ENCODE measurements at places on chromosomes 1 and 21.

DNA sequence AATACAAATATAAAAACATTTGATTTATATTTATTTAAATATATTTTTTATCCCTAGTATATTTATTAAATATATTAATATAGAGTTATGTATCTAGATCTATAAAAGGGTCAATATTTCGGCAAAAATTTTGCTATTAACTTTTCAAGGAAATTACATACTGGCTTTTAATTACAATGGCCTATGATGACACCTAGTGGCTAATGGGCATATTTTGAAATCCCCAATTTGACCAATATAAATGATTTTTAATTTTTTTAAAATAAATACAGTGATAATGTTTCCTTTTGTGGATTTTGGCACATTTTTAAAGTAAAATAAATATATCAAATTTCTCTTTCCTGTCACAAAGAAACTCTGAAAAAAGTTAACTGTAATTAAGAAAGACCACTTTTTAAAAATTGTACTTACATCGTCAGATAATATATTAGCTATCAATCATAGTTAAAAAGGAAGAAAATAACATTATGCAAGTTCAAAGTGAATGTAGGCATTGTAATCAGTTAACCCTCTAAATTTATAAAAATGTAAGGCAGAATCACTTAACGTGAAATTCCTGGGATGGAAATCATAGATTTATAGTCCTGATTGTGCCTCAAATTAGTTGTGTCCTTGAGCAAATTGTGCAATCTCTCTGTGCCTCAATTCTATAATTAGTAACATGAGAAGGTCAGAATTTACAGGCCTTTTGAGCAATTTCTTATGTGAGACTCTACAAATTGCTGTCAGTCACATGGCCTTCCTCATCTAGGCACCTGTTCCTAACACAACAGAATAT, 25.6 kb upstream of the RGS13 start:
- DNase-seq, result peak; percentile 40

DNA sequence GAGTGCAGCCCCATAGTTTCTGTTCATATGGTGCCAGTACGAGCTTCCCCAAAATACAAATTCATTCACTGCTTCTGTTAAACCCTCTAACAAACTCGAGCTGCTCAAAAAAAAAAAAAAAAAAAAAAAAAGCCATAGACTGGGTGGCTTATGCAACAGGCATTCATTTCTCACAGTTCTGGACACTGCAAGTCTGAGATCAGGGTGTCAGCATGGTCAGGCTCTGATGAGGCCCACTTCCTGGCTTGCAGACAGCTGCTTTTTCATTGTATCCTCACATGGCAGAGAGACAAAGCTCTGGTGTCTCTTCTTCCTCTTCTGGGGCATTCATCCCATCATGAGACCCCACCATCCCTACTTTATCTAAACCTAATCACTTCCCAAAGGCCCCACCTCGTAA, 121.6 kb downstream of the PTBP2 start:
- DNase-seq, result no peak

- DNase-seq, result no peak
Observed at GRCh38 chr1:30378991-30379581, 344.3 kb downstream of the MATN1 start.

DNA sequence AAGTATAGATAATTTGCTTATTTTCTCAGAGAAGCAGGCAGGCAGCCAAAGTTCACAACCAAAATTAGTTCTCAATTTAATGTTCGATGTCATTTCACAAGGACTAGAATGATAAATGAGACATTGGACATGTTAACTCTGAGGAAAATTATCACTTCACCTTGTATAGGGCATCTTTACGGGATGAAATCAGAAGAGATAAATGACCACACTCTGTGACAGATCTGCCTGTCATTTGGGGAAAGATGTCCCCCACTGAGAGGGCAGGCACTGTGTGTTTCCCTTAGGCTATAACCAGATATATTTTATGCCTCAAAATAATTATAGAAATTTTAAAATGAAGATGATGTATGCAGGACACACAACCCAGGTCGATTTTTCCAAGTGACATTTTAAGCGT, 642.9 kb downstream of the BRINP3 start:
- DNase-seq, result no peak

- DNase-seq, result no peak
Observed at GRCh38 chr1:206713910-206714312, 29.2 kb downstream of the MAPKAPK2 start.

DNA sequence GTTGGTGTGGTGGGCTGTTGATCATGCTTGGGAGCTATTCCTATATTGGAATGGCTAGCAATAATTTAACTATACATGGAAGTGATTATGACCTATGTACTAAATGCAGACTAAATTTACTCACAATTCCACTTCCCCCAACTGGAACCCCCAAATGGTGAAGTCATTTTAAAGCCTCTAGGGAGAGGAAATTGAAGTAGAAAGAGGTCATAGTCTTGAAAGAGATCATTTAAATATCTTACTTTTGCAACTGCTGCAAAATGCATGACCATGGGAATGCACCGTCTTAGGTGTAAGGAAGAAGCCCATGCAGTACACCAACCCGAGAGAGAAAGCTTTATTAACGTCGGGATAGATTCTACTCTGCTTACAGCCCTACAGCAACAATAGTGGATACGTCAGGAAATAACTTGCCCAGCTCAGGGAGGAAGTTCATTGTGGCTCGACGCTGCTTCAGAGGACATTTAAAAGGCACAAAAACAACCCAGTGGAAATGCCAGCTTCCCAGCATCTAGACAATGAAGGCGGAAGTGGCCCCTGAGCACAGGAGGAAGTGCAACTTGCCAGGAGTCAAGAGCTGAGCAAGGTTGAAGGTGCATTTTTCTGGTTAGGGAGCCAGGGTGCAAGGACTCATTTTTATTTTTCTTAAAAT, 26.5 kb downstream of the CYYR1 start:
- DNase-seq, result no peak

GRCh38 chr1:186518395-186518794, 57.5 kb upstream of the PDC start:
- no peak for DNase-seq

DNA sequence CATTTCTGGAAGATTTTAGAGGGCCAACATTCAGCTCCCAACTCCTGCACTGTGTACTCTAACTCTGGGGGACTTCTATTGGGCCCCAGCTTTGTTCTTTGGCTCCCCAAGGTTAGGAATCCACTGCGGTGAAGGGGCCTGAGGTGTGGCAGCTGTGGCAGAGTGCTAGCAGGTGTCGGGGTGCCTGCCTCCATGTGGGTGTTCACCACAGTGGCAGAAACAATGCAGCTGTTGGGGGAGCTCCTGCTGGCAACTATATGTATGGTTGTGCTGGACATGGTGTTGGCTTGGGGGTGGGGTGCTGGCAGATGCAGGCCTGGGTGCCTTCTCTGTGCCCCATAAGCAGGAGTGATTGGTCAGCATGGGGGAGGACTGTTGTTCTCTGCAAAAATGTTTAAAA, 95.5 kb downstream of the ST6GALNAC3 start:
- DNase-seq, result no peak

DNA sequence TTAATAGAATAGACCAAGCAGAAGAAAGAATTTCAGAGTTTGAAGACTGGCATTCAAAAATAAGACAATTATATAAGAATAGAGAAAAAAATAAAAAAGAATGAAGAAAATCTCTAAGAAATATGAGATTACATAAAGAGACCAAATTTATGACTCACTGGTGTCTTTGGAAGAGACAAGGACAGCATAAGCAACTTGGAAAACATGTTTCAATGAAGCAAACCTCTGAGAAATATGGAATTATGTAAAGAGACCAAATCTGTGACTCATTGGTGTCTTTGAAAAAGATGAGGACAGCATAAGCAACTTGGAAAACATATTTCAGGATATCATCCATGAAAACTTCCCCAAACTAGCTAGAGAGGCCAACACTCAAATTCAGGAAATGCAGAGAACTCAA, 60.4 kb upstream of the LYPLAL1 start:
- no peak for DNase-seq

- no peak for DNase-seq
Observed at GRCh38 chr1:61334718-61335589, 252.6 kb downstream of the NFIA start.

GRCh38 chr21:45537111-45537745, 5.0 kb downstream of the SLC19A1 start:
- DNase-seq, result no peak

DNA sequence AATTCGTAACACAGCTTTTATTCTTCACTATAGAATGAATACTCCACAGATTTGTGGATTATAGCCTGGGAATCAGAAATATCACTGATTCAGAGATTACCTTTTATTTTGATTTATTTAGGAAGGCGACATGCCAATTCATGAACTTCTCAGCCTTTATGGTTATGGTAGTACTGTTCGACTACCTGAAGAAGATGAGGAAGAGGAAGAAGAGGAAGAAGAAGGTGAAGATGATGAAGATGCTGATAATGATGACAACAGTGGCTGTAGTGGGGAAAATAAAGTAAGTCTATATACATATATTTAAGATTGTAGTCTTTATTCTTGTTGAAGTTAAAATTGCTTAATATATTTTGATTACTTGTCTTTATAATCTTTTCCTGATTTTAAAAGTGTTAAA, 33.1 kb downstream of the MIER1 start:
- DNase-seq, result no peak

- DNase-seq, result no peak
Observed at GRCh38 chr1:64215576-64215975, 12.2 kb downstream of the UBE2U start.

GRCh38 chr1:39407510-39407895, 83.9 kb upstream of the BMP8A start:
- DNase-seq, result no peak

GRCh38 chr1:235253219-235253962, 74.6 kb downstream of the ARID4B start:
- DNase-seq, result peak; percentile 73

- no peak for DNase-seq
Observed at GRCh38 chr1:23814016-23814415, 11.2 kb downstream of the HMGCL start.

DNA sequence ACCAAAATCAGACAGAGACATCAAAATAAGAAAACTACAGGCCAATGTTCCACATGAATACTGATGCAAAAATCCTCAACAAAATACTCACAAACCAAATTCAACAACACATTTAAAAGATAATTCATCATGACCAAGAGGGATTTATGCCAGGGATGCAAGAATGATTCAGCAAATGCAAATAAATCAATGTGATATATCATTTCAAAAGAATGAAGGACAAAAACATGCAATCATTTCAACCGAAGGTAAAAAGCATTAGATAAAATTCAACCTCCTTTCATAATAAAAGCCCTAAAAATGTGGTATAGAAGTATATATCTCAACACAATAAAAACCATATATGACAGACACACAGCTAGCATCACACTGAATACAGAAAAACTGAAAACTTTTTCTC, 81.5 kb upstream of the LYPLAL1 start:
- DNase-seq, result no peak

GRCh38 chr1:2350911-2351655, 40.3 kb downstream of the MORN1 start:
- DNase-seq, result no peak

DNA sequence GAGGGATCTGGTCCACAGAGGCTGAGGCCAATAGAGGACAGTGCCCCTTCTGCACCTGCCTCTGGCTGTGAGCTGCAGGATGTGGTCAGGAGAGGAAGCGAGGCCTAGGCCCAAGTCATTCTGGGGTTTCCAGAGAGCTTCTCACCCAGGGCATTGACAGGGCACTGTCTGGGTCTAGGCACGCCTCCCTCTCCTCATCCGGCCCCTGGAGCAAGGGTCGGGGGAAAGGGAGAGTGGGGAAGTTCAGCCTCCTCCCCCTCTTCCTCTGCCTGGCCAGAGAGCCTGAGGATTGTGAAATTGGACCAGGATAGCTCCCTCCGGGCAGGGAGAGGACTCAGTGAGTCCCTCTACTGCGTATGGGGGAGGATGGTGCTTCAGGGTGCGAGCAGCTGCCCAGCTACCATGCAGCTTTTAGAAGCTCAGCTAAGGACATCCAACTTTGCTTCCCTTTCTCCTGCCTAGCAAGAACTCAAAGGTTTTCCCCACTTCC, 6.3 kb upstream of the INAVA start:
- peak; percentile 76 for DNase-seq

DNA sequence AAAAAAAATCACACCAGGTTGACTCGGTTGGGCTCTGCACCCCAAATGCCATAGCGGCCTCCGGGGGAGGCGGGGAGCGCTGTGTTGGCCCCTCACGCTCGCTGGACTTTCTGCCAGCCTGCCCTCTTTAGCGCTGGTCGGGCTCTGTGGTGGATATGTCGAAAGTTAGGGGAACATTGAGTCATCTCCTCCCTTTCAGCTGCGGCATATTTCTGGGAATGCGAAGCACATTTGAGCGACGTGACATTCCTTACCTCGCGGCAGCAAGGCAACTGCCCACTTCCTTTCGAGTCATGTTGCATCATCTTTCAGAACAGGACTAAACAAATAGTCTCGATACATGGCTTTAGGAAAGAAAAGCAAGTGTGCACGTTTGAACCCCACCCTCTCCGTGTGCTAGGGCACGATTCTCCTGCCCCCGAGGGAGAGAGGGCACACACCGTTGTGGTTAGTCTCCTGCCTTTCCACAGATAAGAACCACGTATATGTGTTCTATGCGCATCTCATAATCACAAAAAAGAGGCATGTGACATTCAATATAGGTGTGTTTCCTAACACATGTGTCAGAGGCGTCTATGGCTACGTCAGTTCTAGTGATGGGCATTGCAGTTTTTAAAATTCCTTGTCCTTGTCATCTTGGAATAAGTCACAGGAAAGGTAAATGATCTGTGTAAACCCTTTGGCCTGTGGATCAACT, 105.9 kb upstream of the SLC45A1 start:
- peak; percentile 33 for DNase-seq

GRCh38 chr1:238589843-238590435, 699.2 kb upstream of the ZP4 start:
- no peak for DNase-seq
